ENCODE measurements at places on chromosomes 6 and 20.

DNA sequence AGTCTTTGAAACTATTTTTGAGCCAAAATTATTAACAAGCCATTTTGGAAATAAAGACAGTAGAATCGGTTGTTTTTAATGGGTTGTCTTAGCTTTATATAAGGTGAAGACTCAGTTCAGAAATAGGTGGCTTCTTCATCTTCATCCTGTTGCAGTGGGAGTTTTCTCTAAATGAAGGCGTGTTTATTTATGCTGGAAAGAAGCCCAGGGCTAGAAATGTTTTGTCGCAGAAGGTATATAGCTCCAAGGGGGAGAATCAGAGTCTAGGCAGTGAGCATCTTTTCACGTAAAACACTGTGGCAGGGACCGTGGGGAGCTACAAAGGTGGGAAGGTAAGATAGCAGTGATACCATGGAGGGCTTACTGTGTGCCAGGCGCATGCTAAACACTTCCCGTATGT, 34.3 kb downstream of the FARS2 start:
- no peak for DNase-seq

DNA sequence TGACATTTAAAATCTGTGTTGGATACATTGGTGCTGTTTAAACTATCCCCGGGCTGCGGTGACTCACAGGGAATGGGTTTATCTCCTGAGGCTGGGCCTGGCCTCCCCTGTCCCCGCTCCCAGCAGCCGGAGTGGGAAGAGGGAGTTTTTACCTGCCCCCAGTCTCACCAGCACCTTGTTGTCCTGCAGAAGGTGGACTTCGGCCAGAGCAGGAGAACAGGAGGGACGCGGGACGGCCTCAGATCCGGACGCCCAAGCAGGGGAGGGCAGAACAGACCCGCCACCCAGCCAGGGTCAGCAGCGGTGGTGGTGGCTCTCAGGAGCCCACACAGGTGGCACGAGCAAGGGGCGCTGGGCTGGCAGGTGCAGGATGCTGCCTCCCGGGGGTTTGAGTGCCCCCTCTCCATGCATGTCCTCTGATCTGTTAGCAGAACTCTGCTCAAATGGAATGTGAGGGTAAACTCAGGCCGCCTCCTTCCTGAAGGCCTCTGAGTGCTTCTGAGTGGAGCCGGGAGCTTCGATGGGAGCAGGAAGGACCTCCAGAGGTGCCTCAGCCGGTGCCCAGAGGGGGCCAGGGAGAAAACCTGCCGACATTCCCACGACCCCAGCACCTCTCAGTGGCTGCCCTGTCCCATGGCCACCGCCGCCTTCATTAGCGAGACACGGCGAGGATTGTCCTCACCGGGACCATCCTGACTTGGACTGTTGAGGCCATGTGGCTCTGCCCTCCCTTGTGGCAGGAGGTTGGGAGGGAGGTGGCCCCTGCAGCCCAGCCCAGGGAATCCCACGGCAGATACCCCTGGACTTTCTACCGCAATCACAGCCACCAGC, 43.4 kb upstream of the MRGBP start:
- no peak for DNase-seq

DNA sequence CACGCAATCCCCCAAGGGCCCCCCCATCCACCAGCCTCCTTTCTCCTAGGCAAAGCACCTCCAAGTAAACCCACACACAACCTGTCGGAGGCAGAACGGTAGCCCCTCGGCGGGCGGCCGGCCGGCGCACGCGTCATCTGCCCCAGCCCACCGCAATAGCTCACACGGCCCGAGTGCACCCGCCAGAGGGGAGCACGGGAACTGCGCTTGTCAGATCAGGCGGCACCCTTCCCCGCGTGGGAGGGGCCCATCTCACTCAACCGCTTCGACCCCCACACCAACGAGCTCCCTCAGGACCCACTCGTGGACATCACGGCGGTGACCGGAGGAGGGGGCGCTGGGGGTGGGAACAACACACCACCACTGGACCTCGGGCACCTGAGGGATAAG, 767.9 kb upstream of the DEFB115 start:
- no peak for DNase-seq

DNA sequence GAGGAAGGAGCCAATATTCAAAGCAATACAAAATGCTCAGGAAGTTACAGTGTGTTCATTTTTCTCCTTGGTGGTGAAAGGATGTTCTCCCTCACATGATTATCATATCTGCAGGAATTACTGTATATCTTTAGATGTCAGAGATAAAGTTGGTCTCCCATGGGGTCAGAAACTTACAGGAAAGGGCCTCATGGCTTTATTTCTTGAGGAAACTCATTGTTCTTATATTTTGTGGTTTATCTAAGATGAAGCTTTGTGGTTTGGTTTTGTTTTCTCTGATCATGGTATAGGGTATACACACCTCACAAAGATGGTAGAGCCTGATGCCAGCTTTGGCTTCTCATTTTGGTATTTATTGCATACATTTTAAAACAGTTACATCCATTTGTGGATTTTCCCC, 100.5 kb upstream of the STXBP5 start:
- DNase-seq: no peak

- DNase-seq: peak; percentile 61
Observed at GRCh38 chr6:134035823-134036296, 16.6 kb downstream of the SLC2A12 start.

- DNase-seq: peak; percentile 77
Observed at GRCh38 chr6:36131511-36132245, 1.4 kb downstream of the MAPK13 start.

- DNase-seq: no peak
Observed at GRCh38 chr6:21846541-21847451, 253.2 kb downstream of the SOX4 start.

DNA sequence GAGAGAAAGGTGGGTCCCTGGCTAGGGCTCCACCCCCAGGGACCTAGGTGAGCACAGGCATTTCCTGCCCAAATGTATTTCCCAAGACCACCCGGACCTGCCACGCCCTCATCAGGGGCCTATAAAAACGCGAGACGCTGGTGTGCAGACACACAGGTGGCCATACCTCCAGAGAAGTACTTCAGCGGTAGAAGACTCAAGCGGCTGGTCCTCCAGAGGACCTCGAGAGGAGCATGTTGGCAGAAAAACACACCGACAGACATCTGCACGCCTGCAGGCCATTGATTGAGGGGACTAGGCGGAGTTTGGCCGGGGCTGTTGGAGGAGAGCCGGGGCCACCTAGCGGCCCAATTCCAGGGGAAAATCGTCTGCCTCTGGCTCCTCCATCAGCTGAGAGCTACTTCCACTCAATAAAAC, 695.8 kb upstream of the MMS22L start:
- no peak for DNase-seq

- no peak for DNase-seq
Observed at GRCh38 chr6:94349227-94349626, 929.9 kb upstream of the EPHA7 start.

DNA sequence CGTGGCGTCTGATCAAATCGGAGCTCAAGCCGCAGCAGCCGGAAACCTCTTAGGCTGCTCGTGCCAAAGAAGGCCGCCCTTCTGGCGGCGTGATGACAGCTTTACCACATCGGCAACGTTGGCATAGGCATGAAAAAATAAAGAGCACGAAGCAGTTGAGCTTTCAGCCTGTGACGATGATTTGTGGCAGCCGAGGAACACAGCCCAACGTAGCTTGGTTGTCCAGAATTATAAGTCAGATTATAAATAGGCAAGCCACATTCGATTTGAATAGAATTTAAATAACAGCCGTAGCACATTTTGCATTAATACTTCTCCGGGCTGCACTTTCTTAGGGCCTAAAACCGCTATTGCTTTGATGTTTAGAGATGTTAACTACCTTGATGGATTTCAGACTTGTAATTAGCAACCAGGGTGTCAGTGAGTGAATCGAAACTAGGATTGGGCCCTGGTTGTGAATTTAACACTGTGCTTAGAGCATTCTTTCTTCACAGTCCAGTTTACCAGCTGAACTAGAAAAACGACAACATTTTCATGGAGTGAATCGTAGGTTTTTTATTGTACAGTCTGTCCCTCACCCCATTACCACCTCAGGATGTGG, 864 bp upstream of the BCLAF1 start:
- peak; percentile 72 for DNase-seq

- DNase-seq: no peak
Observed at GRCh38 chr6:134830194-134830593, 119.7 kb downstream of the ALDH8A1 start.

DNA sequence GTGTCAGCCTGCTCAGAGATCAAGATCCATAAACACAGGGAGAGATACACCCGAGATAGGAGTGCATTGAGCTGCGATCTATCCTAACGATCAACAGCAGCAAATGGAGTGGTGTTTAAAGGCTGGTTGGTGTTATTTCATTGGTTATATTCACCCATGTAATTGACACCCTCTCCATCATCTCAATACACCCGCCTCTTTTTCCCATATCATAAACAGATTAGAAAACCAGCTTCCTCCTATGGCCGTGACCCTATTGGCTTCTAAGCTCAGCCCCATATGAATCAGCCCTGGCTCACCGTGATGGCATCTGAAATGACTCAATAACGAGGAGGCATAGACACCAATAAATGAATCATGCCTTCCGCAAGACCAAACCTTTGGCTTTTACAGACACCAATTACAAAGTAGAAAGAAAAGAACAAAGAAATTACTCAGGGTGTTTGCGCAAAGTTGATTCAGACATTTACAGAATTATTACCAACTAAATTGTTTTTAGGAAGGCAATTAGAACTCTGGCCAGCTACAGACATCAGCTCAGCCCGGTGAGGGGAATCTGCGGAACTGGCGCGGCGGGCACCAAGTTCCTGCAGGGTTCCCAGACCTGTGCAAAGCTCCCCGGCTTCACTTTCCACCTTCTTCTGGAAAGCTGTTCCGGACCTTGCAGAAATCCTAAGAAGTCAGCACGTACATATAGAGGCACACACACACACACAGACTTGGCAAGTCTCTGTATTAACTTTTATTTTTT, 11.5 kb downstream of the PMEPA1 start:
- peak; percentile 98 for DNase-seq

GRCh38 chr6:123515715-123516114, 121.0 kb downstream of the TRDN start:
- no peak for DNase-seq

DNA sequence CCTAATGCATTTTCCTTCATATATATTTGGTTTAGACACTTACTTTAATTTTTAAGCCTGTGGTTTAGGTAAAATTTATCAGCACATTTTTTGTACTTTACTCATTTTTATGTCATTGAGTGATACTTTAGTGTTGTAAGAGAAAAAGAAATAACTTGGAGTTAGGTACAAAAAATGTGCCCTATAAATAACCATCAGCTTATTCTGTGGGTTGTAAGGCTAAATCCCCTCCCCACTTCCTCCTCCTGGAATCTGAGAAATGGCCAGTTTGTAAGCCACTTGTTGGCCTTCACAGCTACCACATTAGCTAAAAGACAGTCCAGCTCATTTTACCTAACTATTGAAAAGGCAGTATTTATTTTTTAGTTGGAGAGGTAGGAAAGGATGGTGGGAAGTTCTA, 576.3 kb downstream of the PKHD1 start:
- no peak for DNase-seq

Data from brain microvascular endothelial cell (primary cell).